NCI-H2081 treated with DMSO at 0.1 percent for 48 hours (cell line): ENCODE measurements at places on chromosomes 7 and 10.

GRCh38 chr7:137687556-137688265 lies 159.1 kb downstream of the DGKI start:
- no peak for DNase-seq

DNA sequence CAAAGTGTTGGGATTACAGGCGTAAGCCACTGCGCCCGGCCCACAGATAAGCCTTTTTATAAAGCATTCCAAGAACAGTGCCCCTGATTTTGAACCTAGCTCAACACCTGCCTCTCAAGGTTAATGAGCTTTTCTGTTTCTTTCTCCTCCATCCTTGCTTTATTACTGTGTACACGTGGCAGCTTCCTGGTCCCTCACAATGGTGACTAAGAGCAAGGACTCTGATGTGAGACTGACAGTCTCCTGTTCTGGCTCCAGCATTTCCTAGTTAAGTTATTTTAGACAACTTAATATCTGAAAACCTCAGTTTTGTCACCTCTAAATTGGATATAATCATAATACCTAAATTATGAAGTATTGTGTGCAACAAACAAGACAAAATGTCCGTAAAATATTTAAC lies 9.9 kb downstream of the HABP2 start:
- DNase-seq: no peak

GRCh38 chr7:108211382-108212201 lies 81.4 kb upstream of the LAMB4 start:
- no peak for DNase-seq

- no peak for DNase-seq
These were observed 6.9 kb upstream of the MRPS24 start for GRCh38 chr7:43876241-43876640.

DNA sequence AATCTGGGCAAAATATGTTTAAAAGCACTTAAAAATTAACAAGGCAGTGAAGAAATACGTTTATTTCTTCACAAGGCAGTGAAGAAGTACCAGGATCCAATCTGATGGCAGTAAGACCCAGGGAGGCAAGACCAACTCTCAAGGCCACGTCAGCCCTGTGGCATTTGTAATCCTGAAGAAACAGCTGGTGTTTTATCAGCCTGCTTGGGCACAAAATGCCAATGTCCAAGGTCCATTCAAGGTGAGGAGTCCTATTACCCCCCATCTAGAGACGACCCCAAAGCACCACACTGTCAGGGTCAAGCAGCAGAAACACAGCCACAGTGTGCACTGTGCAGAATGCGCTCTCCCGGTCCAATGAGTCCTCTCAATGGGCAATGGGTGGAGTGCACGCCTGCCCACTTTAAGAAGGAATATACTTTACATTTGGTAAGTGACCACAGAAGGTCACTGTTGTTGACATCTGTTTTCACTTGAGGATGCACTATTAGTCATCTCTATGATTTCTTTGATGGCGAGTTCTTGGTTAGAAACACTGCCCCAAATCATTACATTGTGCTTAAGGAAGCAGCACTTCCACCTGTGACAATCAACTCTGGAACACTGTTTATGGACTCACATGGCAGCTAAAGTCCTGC lies 12.8 kb downstream of the CPXM2 start:
- DNase-seq: no peak

GRCh38 chr10:6115411-6115810 lies 26.6 kb downstream of the RBM17 start:
- no peak for DNase-seq
